ENCODE measurements at places on chromosomes 13 and 19.

DNA sequence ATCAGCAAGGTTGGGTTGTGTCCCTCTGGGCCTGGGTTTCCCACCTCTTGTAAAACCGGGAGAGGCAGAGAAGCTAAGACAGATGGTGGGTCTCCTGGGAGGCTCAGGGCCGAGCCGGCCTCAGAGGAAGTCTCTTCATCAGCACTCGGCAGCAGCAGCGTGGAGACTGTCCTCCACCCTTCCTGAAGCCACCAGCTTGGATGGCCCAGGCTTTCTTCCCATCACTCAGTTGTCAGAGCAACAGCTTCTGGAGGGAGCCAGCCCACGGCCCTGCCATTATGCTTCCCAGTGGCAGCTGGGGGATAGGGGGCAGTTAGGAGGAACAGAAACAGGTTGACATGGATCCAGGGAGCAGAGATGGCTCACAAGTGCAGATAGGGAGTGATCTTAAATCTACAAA, 191.0 kb downstream of the KATNAL1 start:
- no peak for DNase-seq

- DNase-seq: no peak
Measured at GRCh38 chr19:45440259-45440638, 16.5 kb upstream of the ERCC1 start.

DNA sequence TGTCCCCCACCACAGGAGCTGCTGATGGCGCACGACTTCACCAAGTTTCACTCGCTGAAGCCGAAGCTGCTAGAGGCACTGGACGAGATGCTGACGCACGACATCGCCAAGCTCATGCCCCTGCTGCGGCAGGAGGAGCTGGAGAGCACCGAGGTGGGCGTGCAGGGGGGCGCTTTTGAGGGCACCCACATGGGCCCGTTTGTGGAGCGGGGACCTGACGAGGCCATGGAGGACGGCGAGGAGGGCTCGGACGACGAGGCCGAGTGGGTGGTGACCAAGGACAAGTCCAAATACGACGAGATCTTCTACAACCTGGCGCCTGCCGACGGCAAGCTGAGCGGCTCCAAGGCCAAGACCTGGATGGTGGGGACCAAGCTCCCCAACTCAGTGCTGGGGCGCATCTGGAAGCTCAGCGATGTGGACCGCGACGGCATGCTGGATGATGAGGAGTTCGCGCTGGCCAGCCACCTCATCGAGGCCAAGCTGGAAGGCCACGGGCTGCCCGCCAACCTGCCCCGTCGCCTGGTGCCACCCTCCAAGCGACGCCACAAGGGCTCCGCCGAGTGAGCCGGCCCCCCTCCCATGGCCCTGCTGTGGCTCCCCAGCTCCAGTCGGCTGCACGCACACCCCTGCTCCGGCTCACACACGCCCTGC, 4.4 kb upstream of the NOP53 start:
- DNase-seq: no peak

DNA sequence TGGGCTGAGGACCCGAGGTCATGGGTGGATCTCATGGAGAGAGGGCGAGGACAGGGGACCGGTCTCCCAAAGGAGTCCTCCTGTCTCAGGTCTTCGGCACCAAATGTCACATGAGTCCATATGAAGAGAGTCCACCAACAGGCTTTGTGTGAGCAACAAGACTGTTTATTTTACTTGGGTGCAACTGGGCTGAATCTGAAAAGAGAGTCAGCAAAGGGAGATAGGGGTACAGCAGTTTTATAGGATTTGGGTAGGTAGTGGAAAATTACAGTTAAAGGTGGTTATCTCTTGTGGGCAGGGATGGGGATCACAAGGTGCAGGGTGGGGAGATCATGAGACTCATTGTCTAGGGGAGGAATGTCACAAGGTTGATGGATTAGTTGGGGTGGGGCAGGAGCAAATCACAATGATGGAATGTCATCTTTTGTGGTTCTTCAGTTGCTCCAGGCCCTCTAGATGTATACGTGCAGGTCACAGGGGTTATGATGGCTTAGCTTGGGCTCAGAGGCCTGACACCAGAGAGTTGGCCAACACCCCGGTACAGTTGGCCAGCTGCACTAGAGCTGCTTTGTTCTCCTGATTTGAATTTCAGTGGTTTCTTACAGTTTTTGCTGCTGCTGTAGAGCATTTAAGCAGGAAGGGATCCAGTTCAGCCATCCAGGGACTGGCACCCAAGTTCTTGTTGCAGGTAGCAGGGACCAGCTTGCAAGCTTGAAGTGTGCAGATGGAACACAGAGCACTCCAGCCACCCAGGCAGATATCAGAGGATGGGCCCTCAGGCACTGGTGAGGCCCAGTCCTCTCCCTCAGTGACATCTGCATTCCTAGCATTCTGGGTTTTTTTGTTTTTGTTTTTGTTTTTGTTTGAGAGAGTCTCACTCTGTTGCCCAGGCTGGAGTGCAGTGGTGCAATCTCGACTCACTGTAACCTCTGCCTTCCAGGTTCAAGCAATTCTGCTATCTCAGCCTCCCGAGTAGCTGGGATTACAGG, 26.4 kb upstream of the IGFL1 start:
- no peak for DNase-seq

DNA sequence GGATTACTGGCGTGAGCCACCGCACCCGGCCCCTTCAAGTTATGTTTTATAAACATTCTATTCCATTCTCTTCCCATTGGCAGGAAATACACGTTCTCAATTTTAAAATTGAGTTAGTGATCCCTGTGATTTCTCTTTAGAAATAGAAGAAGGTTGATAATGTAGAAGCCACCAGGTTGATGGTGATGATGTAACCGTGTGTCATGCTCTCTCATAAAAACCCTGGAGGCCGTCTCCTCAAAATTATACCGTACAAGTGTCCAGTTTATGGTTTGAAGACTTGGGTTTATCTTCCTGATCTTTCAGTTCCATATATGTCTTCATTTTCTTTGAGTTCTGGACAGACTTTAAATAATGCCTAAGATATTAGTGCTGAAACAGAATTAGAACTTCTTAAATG, 32.2 kb downstream of the COG3 start:
- DNase-seq: no peak

GRCh38 chr13:56670563-56670962, 470.2 kb upstream of the PRR20A start:
- DNase-seq: no peak

DNA sequence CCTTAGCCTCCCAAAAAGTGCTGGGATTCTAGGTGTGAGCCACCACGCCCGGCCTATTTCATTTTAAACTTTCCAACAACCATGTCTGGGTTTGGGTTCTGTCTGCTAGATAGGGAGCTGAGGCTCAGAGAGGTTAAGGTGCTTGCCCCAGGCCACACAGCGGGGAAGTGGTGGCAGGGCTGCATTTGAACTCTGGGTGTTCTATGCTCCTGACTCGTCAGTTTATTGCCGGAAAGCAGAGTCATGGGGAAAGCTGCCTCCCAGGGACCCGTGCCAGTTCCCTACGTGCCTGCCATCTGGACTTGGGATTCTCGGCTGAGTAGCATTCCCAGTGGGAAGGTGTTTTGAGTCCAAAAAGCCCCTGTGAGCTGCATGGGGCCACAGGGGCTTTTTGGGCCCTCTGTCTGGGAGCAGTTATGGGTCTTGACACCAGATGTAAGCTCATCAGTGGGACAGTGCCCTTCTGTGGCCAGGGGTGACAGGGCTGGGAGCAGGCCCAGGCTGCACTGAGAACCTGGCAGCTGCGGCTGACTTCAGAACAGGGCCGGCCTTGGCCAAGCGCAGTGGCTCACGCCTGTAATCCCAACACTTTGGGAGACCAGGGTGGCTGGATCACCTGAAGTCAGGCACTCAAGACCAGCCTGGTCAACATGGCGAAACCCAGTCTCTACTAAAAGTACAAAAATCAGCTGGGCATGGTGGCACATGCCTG, 10.9 kb downstream of the RFX1 start:
- DNase-seq: peak; percentile 2

DNA sequence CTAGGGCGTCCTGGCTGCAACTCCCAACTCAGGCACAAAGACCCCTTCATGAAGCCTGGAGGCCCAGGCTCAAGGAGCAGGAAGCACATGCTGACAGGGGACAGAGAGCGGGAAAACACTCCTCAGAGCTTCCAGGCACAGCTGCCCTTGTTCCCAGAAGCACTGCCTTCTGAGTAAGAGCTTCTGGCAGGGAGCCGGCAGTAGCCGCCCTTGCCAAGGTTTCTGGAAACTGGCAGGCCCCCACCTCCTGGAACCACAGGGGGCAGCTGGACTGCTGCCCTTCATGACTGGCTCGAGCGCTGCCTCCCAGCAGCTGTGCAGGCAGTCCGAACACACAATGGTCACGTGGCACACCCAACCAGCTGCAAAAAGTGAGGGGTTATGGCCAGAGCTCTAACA, 33.6 kb upstream of the EPHX3 start:
- no peak for DNase-seq

DNA sequence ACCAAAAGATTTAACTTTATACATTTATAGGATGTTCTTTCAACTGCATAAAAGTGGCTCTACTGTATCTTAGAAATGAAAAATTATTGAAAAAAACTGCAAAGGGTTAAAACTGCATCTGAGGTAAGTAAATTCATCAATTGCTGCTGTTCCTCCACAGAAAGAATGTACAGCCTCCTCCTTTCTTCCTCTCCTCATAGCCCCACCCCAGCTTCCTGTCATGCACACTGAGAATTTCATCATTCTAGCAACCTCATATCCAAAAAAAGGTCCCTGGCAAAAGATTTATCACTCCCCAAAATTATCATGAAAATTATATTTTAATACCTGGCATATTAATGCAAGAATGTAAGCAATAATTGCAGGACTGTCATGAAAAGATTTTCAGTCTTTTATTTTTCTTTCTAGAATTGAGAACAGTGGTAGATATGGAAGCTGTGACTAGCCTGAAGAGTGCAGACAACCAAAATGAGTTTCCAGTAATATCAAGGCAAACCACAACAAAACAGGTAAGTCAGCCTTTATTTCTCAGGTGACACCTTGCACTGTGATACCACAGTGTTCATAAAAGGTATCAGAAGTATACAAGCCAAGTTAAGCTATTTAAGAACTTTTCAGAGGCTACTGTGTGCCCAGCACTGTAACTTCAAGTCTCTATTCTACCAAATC, 110.8 kb downstream of the SUCLA2 start:
- DNase-seq: no peak

DNA sequence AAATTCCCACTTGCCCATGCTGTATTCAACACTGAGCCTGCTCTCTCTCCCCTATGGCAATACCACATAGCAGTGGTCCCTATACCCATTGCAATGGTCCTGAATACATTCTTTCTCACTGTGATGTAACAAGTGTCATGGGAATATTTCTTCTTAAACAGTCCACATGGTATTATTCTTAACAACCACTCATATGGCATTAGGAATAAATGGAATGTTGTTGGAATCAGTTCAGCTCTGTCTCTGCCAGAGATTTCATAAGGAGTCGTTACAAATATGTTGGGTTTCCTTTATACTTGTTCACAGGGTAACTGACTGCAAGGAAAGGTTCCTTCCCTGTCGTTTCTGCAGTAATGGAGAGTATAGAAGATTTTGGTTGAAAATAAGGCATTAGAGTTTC, 128.3 kb upstream of the SPATA13 start:
- no peak for DNase-seq

DNA sequence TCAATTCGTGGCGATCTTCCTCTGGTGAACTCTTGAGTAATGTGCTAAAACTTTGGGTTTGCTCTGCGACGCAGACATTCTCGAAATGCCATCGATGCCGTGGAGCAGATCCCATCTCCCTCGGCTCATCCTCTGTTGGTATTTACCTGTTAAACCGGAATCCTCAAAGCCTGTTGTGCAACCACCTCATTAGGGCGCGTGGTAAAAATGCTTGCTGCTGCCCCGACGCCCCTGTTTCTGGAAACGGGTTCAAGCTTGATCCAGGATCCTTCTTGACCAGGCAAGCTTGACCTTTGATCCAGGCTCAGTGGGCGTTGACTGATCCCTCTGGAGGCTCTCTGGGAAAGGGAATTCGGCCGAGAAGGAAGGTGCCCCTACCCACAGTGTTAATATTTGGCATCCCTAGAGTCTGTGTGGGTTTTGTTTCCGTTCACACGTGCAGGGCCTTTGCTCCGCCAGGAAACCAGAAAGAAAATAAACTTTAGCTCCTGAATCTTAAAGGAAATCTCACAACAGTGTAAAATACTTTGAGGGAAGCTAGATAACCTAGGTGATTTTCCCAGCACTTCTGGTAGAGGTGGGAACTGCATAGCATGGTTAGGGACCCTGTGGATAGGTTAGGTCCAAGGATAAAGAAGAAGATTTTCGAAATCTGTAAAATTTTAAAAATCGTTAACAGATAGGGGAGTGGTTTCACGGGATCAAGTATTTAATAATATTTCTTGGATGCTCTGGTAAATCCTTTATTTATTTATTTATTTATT, 1.1 kb downstream of the LSM14A start:
- peak; percentile 76 for DNase-seq

GRCh38 chr13:54628383-54628782, 1599.8 kb downstream of the OLFM4 start:
- no peak for DNase-seq

DNA sequence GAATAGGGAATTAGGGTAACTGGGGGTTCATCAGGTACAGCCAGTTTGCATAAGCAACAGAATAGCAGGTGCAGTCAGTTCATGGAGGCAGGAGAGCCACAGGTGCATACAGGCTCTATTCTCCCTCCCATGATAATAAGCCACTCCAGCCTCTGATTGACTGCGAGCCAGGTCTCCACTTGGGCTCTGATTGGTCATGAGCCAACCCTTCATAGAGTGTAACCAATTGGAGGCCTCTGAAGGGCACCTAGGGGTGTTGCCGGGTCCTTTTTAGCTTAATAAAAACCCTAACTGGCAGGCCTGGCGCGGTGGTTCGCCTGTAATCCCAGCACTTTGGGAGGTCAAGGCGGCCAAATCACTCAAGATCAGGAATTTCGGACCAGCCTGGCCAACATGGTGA, 8.7 kb upstream of the CKM start:
- DNase-seq: no peak

DNA sequence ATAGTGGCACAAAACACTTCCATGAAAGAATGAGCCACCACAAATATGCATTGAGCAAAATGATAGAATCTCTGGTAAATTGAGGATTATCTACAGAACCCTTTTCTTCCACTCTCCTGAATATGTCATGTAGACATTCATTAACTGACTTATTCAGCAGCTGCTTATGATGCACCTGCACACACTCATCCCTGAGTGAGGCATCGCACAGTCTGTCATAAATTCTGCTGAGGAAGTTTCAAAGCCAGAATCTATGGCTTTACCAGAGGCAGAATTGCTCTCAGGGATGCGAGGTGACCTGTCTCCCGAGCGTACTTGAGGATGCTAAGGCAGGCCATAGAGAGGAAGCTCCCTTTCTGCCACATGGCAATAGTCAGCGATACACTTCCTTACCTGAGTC, 1090.2 kb downstream of the UQCRFS1 start:
- DNase-seq: no peak
